ENCODE measurements at places on chromosomes 1 and 21.
A peak's percentile ranks its signal among the peaks of the same experiment; 100 is the strongest.

- no peak for DNase-seq
Observed at GRCh38 chr1:201092738-201093137, 19.5 kb downstream of the CACNA1S start.

DNA sequence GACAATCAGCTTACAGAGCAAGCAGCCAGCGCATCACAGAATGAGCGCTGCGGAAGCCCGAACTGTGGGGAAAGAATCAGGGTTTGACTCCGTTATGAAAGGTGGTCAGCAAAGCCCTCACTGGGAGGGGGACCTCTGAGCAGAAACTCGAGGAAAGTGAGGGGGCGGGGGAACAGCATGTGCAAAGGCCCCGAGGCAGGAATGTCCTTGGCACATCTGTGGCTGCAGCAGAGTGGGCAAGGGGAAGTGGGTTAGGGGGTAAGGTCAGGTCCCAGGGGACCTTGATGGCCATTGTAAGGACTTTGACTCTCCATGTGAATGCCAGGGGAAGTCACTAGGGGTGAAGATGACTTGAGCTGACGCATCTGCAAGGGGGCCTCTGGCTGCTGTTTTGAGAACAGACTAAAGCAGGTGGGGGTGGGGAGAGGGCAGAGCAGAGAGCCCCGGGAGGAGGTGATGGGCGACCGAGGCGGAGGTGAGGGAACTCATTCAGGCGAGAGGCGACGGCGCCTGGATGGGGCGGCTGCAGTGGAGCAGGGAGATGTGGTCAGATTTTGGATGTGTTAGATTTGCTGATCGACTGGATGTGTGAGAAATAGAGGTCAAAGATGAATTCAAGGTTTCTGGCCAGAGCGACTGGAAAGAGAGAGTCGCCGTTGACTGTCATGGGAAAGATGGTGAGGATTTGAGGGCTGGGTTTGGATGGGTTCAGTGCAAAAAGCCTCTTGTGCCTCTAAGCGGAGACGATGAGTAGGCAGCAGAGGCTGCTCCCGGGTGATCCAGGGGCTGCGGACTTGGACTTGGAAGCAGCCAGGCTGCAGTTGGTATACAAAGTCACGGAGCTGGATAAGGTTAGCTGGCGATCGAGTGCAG, 108.0 kb upstream of the ZBTB40 start:
- no peak for DNase-seq

- no peak for DNase-seq
Observed at GRCh38 chr1:185907246-185907645, 173.1 kb downstream of the HMCN1 start.

DNA sequence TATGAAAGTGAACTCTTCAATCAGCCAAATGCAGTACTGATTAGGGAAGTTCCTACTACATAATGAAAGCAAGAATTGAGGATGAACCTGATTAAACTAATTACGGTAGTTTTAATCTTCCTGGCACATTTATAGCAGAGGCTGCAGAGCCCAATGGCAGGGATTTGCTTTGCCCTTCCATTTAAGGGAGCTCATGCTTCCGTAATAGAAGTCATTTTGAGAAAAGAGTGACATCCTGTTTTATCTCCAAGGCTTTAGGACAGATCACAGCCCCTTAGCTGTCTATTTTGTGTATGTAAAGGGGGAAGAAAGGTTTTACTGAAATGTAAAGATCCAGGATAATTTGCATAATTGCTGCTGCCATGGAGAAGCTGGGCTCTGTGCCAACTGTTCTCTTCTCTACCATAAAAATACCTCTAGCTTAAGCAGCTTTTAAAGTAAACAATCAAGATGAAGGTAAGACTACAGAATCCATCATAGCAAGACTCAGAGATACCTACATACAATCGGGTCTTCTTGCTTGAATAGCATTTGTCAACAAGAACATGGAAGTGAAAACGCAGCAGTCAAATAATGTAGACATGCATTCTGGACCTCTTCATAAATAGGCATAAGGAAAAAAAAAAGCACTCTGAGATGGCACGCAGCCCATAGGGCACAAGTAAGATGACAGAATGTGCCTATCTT, 62.5 kb downstream of the ASH1L start:
- no peak for DNase-seq

- no peak for DNase-seq
Observed at GRCh38 chr21:39318091-39318959, 4.9 kb upstream of the BRWD1 start.

GRCh38 chr1:214264196-214264595, 16.8 kb upstream of the SMYD2 start:
- no peak for DNase-seq

GRCh38 chr21:26388731-26389231, 184.3 kb downstream of the CYYR1 start:
- no peak for DNase-seq

DNA sequence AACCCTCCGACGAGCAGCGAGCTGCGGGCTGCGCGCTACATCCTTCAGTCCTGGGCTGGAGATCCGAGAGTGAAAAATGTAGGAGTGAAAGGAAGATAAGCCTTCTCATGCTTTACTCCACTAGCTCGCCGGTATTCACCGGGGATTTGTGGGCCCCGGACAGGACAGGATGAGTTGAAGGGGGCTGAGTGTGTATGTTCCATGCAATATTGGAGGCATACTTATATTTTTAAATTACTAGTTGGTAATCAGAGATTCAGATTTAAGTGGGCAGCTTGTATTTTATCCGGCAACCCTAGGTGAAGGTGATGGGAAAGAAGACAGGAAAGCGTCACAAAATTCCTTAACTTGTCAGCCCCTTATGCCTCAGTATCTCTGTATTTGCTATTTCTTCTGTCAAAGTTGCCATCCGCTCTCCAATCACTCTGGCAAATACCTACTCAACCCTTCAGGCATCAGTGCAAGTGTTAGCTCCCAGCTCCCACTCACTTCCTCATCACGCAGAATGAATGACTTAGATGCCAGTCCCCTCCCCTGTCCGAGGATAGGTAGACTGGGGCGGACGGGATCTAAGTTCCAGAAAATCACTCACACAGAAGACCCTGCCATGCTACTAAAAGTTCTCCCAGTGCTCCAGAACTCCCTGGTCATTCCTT, 503 bp upstream of the PIGM start:
- DNase-seq, result no peak

GRCh38 chr1:205108464-205108863, 13.3 kb downstream of the RBBP5 start:
- no peak for DNase-seq

DNA sequence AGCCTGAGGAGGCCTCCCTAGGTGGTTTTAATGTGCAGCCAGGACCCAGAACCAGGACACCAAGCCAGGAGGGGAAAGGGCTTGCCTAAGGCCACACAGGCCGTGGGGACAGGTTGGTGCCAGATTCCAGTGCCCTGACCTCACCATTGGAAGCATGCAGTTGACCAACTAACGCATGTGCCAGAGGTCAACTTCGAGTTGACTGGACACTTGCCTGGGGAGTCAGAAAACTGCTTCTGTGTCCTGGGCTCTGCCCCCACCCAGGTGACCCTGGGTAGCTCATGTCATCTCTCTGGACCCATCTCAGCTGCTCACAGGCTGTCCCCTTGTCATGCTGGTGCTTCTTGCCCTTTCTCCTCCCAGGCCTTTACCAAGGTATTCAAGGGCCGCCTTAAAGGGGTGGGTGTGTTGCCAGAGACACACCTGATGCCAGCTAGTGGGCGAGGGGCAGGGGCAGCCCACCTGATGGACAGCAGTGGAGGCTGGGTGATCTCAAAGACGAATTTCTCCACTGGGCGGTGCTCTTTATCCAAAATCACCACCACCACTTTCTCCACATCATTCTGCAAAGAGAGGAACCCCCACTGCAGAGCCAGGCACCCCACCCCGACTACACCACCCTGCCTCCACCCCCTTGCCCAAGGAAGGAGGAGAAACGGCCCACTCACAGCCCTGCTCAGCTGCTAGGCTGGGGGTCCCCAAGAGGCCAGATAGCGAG, 4.4 kb downstream of the MAD2L2 start:
- DNase-seq, result no peak

DNA sequence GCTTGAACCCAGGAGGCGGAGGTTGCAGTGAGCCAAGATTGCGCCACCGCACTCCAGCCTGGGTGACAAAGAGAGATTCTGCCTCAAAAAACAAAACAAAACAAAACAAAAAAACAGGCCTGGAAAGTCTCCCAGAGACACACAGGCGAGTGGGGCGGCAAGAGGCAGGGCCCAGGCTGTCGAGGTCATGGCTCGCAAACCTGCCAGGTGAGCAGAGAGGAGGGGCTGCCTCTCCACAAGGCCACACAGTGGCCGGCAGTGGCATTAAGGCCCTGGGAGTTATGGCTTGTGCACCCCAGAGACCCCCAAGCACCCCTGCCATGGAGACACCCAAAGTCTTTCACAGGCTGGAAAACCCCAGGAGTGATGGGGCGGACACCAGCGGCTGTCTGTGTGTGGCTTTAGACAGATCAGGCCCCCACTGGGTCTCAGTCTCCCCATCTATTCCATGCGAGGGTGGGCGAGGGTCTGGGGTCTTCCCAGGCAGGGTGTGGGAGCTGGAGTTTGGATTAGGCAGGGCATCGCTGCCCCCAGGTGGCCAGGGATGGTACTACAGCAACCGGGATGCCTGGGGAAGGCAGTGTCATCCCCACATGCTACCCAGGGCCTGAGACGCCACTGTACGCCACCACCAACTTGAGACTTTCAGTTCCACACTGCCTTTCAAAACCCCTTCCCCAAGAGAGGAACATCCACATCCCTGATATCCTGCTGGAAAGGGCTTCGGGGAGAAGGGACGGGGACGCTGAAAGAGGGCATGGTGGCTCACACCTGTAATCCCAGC, 7.3 kb upstream of the CTRC start:
- DNase-seq, result peak; percentile 67

DNA sequence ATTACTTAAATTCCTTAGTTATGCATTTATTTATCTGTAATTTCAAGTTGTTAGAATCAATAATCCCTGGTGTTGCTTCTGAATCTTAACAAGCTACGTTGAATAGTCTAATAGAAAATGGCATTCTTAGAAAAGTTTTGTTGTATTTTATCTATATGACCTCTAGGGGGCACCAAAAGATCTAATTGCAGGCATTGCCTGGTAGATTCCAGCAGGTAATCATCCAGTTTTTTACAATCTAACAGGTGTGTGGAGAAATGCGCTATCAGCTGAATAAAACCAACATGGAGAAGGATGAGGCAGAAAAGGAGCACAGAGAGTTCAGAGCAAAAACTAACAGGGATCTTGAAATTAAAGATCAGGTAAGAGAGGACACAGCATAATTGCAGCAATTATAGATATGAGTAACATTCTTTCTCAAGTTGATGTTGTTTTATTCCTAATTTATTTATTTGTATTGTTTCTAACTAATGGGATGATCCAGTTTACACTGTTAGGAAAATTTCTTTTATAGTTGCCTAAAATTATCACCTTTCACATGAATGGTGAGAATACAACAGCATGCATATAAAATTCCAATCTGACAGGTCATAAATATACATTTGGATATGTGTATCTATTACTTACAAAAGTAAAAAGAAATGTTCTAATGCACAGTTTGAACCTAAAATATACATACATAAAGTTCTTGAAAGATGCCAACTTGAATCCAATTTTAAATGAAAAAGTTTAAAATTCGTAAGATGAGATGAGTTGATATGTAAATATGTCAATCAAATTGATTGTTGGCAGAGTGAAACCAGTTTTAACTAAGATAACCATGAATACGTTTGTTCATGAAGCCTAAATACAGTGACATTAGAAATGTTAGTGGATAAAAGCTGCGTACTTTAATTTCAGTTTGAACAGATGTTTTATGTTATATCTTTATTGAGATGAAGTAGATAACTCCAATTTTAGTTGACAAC, 88.4 kb downstream of the SDCCAG8 start:
- no peak for DNase-seq

DNA sequence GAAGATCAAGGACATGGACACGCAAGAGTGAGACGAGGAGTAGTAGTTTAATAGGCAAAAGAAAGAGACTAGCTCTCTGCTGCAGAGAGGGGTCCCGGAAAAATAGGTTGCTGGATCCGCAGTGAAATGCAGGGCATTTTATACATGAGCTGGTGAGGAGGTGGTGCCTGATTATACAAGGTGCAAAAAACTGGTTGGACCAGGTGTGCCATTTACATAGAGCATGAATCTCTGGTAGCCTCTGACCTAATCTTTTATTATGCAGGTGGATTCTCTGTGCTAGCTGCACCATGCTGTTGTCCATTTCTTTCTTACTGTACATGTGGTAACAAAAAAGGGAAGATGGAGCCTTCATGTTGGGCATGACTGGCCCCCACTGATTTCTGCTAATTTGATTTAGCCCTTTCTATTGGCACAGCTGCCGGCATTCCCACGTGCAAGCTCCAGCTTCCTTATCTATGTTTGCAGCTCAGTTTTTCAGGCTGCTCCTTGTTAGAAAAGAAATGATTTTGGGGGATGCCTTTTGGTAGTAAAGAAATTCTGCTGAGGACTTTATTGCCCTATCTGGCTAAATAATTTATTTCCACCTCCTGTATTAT, 548.1 kb downstream of the BRINP3 start:
- no peak for DNase-seq

DNA sequence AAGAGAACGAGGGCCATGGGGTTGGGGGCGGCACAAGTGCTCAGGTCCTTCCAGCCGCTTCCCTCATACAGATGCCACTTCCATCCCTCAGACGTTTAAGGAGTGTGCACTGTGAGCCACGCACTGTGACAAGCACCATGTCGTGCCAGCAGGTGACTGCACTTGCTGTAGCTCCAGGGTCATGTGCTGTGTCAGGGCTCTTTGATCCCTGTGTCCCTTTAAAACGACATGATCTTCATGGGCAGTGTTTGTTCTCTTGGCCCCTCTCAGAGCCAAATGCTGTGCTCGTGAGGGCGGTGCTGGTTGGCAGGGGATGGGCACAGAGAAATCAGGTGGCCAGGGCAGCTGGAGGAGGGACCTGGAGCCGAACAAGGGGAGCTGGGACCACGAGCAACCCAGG, 19.9 kb downstream of the IL10RB start:
- no peak for DNase-seq

- no peak for DNase-seq
Observed at GRCh38 chr1:41581216-41582003, 96.9 kb upstream of the EDN2 start.

GRCh38 chr1:38766125-38766524, 93.4 kb downstream of the RRAGC start:
- DNase-seq, result no peak

DNA sequence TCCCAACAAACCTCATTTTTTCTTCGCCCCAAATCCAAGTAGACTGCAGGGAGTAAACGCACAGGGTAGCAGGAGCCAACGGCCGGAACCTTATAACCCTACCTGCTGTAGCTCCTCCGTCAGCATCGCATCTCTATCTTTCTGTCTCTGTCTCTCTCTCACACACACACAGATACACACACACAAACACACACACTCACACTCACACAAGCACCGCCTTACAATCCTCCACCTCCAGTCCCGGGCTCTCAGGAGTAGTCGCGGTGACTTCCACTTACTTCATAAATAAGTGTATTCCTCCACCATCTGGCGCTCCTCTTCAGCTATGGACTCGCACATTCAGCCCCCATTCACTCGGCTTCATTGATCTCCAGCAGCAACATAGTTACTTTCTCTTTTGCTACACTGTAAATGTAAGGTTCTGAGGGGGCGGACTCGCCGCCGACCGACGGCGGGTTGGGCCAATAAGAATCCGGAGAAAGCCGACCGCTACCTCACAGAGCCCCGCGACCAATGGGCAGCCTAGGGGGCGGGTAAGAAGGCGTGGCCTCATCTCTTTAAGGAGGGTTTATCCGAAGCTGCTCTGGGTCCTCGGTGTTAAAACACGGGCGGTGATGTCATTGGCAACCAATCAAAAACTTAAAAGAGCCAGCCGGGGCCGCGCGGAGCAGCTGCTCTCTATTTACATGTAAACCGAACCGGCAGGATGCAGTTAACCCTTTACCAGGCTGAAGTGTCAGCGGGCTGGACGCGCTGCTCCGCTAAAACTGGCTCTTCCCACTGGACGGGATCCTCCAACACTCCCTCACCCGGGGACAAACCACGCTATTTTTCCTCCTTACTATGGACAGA, at the start of gene DUSP10:
DUSP10 (minus strand) TSS at position 387 of the 852 bp plus-strand sequence. CDS start 2,345 bp downstream, outside the sequence.
- DNase-seq, result peak; percentile 99
